ENCODE measurements at places on chromosomes 5 and 9. TPM values are rescaled to one million over a fixed set of nuclear protein-coding genes. Genes with fewer than 3 reads are reported as not detected.

- no peaks in the 10 kb centered on the region for H3K36me3 ChIP-seq
- no peak overlapping the region for H3K4me3 ChIP-seq
- H3K4me1 ChIP-seq = peaks cover 47% of the 10 kb centered on the region
- H3K27me3 ChIP-seq = no peaks in the 10 kb centered on the region
These were observed 26.3 kb downstream of the SLC46A2 start for GRCh38 chr9:112864403-112864802.

- H3K4me3 ChIP-seq = no peak overlapping the region
- no peak overlapping the region for H3K27ac ChIP-seq
- no peak for DNase-seq
- no peaks in the 10 kb centered on the region for H3K4me1 ChIP-seq
These were observed 146.9 kb upstream of the FBN2 start for GRCh38 chr5:128684961-128685360.

Gene TSLP
- not detected for total RNA-seq

Gene OR1Q1
- not detected for total RNA-seq

DNA sequence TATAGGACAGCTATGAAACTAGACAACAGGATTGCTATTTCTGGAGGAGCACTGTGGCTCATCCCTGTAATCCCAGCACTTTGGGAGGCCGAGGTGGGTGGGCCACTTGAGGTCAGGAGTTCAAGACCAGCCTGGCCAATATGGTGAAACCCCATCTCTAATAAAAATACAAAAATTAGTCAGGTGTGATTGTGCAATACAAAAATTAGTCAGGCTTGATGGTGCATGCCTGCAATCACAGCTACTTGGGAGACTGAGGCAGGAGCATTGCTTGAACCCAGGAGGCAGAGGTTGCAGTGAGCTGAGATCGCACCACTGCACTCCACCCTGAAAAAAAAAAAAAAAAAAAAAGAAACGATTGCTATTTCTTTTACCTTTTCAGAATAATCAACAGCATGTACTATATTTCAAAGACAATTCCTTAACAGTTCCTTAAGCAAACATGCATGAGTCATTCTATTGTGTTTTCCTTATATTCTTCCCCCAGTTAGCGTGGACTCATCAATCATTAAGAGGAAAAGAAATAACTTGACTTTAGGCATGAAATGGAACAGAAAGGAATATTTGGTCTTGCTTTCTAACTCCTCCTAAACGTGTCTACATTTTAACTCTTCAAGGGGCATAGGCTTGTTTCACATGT is 162.6 kb downstream of the TAF11L14 start:
- H3K4me3 ChIP-seq = no peak overlapping the region
- no peaks in the 10 kb centered on the region for H3K27me3 ChIP-seq
- H3K36me3 ChIP-seq = no peaks in the 10 kb centered on the region
- no peak for DNase-seq

GRCh38 chr9:97570899-97571298 is 62.3 kb downstream of the TSTD2 start:
- peaks cover 8% of the 10 kb centered on the region for H3K36me3 ChIP-seq
- no peak for DNase-seq
- no peak overlapping the region for H3K4me3 ChIP-seq
- H3K27me3 ChIP-seq = no peaks in the 10 kb centered on the region
- H3K4me1 ChIP-seq = no peaks in the 10 kb centered on the region

Gene ETF1
- total RNA-seq = 138 TPM

DNA sequence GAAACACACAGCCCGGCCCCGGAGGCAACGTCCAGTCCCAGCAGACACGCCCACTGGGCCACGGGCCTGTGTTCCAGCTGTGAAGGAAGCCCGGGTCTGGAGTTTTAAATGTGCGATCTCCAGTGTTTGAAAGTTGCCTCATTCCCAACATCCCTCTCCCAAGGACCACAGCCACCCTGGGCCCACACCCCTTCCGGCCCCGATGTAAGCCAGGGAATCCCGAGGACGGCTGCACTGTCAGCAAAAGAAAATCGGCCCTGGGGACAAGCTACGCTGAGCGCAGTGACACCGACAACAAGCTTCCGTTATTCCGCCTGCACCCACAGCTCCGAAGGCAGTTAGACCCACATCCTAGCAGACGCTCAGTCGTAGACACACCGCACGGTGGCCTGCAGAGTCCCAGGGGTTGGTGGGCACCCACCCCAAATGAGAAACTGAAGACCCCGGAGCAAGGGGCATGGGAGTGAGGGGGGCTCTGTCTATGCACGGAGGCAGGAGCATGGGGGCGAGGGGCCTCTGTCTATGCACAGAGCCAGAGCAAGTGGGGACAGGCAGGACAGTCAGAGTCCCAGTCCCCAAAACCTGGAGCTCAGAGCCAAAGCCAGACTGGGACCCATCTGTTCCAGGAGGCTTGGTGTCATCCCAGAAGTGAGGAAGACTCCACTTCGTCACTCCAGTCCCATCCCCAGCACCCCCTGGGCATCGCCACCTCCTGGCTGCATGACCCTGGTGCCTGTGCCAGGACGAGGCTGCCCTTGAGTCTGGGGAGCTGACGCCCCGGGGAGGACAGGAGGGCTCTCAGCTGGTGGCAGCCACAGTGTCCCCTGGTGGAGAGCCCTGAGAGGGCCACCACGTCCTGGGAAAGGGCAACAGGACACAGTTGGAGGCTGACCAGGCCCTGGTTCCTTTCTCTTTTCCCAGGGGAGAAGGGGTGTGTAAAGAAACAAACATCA is 23.4 kb downstream of the GLT6D1 start:
- H3K4me3 ChIP-seq = no peak overlapping the region
- H3K36me3 ChIP-seq = no peaks in the 10 kb centered on the region
- no peaks in the 10 kb centered on the region for H3K4me1 ChIP-seq
- H3K27me3 ChIP-seq = no peaks in the 10 kb centered on the region
- no peak for DNase-seq

DNA sequence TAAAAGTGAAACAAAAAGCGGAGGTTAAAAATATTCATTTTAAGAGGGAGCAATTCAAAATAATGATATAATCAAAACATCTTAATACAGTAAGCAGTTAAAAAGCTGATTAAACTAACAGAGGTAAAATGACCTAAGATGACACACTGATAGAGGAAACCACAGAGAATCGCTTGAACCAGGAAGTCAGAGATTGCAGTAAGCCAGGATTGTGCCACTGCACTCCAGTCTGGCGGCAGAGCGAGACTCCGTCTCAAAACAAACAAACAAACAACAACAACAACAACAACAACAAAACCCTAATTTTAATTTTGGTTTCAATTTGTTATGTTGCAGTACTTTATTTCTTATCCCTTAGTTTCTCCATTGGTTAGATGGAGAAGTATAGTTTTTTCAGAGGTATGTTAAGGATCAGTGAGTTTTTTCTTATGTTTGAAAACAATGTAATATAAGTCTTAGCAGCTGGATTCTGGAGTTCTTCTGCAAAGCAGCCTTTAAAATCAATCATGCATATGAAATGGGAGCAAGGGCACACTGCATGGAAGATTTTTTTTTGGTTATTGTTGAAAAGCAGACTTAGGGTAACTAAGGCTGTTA is 58.5 kb downstream of the MLANA start:
- H3K27me3 ChIP-seq = no peaks in the 10 kb centered on the region
- DNase-seq = peak; percentile 15
- no peaks in the 10 kb centered on the region for H3K36me3 ChIP-seq
- H3K27ac ChIP-seq = peak overlapping the region; percentile 43
- H3K4me1 ChIP-seq = 0 out of 2 replicates have a peak, but pooled peaks cover 3% of the 10 kb centered on the region
- peak overlapping the region; percentile 26 for H3K4me3 ChIP-seq

- no peak overlapping the region for H3K4me3 ChIP-seq
- no peak for DNase-seq
- no peaks in the 10 kb centered on the region for H3K27me3 ChIP-seq
- no peaks in the 10 kb centered on the region for H3K36me3 ChIP-seq
- no peak overlapping the region for H3K27ac ChIP-seq
- no peaks in the 10 kb centered on the region for H3K4me1 ChIP-seq
These were observed 66.1 kb upstream of the PPP1R26 start for GRCh38 chr9:135413461-135413860.

DNA sequence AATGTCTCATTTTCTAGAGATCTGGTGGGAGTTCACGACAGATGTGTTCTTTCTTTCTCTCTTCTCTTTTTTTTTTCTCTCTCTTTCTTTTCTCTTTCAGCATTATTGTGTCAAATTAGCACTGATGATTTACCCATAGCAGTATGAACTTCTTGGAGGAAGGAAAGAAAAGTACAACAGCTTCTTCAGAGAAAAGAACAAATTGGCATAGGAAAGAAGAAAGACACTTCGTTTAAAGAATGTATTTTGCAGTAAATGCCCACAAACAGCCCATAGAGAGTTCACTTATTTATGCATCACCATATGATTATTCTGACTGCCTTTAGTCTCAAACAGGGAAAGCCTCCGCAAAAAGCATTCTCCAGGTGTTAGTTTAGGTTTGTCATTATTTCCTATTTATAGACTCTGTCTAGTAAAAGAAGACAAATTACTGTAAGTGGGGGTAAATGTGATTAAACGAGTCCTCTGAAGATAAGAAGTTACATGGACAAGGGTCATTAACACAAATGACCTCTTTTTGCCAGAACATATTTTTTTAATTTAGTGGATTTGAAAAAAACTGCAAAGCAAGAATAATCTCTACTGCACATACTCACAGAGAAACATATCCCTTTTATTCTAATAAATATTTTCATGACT is 68.0 kb downstream of the POU5F2 start:
- no peak for DNase-seq
- H3K36me3 ChIP-seq = no peaks in the 10 kb centered on the region
- H3K27me3 ChIP-seq = no peaks in the 10 kb centered on the region
- H3K4me3 ChIP-seq = no peak overlapping the region
- no peak overlapping the region for H3K27ac ChIP-seq
- H3K4me1 ChIP-seq = peaks cover 4% of the 10 kb centered on the region

Gene PALM2AKAP2
- not detected for total RNA-seq

GRCh38 chr5:31459594-31459993 is 72.3 kb downstream of the DROSHA start:
- no peak overlapping the region for H3K27ac ChIP-seq
- 0 out of 2 replicates have a peak, but pooled peaks cover 1% of the 10 kb centered on the region for H3K36me3 ChIP-seq
- DNase-seq = no peak
- no peak overlapping the region for H3K4me3 ChIP-seq
- no peaks in the 10 kb centered on the region for H3K4me1 ChIP-seq

DNA sequence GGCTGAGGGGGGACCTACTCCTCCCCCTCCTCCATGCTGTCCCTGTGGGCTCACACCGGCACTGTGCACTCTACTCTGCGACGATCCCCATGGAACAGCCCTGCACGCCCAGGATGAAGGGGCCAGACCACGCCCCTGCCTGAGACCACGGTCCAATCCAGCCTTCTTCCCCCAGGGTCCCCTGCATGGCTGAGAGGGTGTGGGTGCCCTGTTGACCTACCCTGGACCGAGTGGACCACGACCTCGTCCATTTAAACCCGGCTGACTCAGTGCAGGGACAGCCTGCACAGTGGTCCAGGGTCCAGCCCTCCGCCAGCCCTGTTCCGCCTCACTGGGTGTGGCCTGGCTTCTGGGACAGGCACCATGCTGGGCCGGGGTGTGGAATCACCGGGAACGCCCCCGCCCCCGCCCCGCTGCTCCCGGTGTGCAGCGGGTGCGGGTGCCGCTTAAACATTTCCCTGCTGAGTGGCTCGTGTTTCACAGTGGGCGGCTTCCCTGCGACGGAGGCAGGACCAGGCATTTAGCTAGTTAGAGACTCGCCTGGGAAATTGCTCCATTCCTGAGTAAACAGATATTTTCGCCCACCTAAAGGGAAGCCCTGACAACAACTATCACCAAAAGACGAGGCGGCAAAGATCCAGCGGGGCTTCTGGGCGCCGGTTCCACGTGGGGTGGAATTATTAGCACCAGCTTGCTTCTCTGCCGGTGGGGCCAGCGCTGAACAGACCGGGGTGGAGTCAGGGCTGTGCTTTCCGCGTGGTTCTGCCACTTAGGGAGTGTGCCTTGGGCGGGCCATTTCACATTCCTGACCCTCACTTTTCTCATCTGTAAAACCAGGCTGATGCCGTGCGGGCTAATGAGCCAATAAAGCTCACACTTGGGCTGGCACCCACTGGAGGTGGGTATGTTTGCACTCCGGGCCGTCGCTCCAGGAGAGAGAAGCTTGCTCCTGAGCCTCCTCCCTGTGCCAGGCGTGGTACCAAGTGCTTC is 22.6 kb downstream of the DBH start:
- H3K27me3 ChIP-seq = peaks cover 9% of the 10 kb centered on the region
- no peak overlapping the region for H3K4me3 ChIP-seq
- no peak for DNase-seq
- H3K27ac ChIP-seq = no peak overlapping the region
- H3K4me1 ChIP-seq = no peaks in the 10 kb centered on the region
- no peaks in the 10 kb centered on the region for H3K36me3 ChIP-seq

- H3K4me1 ChIP-seq = no peaks in the 10 kb centered on the region
- H3K27me3 ChIP-seq = no peaks in the 10 kb centered on the region
- H3K36me3 ChIP-seq = no peaks in the 10 kb centered on the region
- no peak overlapping the region for H3K4me3 ChIP-seq
These were observed 131.8 kb downstream of the TLE1 start for GRCh38 chr9:81557452-81558090.

Gene CCDC187
- not detected for total RNA-seq

DNA sequence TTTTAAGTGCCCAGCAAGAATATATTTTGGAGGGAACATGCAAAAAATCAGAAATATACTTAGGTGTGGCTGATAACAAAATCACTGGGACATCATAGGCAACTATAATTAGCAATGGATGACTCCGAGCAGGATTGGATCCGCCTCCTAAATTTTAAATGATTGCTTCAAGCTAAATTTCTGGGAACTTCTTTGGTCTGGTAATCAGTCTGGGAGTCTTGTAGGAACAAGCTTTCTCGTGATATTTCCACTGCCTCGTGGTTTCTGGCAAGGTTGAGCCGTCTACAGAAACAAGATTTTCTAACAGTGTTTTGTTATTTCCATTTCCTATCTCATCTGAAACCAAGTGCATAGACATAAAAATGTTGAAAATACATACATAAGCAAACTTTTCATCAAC is 232.6 kb downstream of the BNC2 start:
- DNase-seq = no peak
- no peaks in the 10 kb centered on the region for H3K36me3 ChIP-seq
- no peaks in the 10 kb centered on the region for H3K27me3 ChIP-seq

Gene NNT
- 58.4 TPM for total RNA-seq

- peak overlapping the region; percentile 36 for H3K4me3 ChIP-seq
- H3K27ac ChIP-seq = peak overlapping the region; percentile 99
- H3K27me3 ChIP-seq = no peaks in the 10 kb centered on the region
- peaks cover 30% of the 10 kb centered on the region for H3K36me3 ChIP-seq
- DNase-seq = peak; percentile 83
- peaks cover 65% of the 10 kb centered on the region for H3K4me1 ChIP-seq
These were observed 15.4 kb downstream of the TRAF2 start for GRCh38 chr9:136901516-136902258.

Gene PCDHGA4
- not detected for total RNA-seq

GRCh38 chr5:55758231-55758630 is 20.4 kb downstream of the DDX4 start:
- no peaks in the 10 kb centered on the region for H3K36me3 ChIP-seq
- DNase-seq = no peak
- no peak overlapping the region for H3K4me3 ChIP-seq

Gene CLIC3
- total RNA-seq = not detected

DNA sequence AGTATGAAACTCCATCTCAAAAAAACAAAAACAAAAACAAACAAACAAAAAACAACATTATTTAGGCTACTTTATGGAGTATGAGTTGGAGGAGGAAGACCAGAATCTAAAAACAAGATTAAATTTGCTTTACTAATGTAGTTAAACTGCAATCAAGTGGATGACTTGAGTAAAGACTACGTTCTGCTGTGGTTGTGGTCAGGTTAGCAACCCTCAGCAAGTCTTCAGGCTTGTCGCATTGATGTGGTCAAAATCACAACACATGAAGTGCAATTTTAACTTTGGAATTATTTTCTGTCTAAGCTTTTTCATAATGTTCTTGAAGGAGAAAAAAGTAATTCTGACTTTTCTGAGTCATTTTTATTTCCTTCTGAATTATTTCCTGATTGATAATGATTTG is 43.1 kb downstream of the PDE6A start:
- DNase-seq = no peak
- no peak overlapping the region for H3K4me3 ChIP-seq
- no peak overlapping the region for H3K27ac ChIP-seq
- H3K36me3 ChIP-seq = no peaks in the 10 kb centered on the region
- H3K27me3 ChIP-seq = no peaks in the 10 kb centered on the region
- no peaks in the 10 kb centered on the region for H3K4me1 ChIP-seq

Gene CTXN3
- total RNA-seq = not detected
